ENCODE measurements at places on chromosomes 3 and 15.

GRCh38 chr3:146195605-146196004, 34.6 kb upstream of the PLOD2 start:
- no peak for DNase-seq

- DNase-seq, result peak; percentile 40
These were observed 240.0 kb downstream of the MBNL1 start for GRCh38 chr3:152508705-152509104.

GRCh38 chr3:131717493-131717892, 214.7 kb upstream of the MRPL3 start:
- no peak for DNase-seq

- no peak for DNase-seq
These were observed 9.6 kb downstream of the LSM3 start for GRCh38 chr3:14188041-14188754.

GRCh38 chr15:73924171-73924921, 1.9 kb upstream of the LOXL1 start:
- peak; percentile 90 for DNase-seq

DNA sequence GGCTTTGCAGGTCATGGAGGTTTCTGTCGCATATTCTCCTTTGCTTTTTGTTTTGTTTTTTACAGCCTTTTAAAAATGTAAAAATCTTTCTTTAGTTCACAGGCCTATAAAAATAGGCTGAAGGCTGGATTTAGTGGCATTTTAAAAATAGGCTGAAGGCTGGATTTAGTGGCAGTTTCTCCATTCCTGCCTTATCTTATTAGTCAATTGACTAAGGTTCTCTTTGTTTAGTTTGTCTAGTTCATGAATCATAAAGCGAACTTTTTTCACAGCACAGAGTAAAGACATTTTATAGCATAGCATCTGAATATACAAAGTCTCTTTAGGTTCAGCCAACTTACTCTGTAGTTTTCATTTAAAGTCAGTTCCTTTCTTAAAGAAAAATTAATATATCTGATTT, 31.4 kb downstream of the AP4E1 start:
- DNase-seq, result peak; percentile 28

- no peak for DNase-seq
These were observed 54.9 kb downstream of the ABCC5 start for GRCh38 chr3:183962807-183963206.

DNA sequence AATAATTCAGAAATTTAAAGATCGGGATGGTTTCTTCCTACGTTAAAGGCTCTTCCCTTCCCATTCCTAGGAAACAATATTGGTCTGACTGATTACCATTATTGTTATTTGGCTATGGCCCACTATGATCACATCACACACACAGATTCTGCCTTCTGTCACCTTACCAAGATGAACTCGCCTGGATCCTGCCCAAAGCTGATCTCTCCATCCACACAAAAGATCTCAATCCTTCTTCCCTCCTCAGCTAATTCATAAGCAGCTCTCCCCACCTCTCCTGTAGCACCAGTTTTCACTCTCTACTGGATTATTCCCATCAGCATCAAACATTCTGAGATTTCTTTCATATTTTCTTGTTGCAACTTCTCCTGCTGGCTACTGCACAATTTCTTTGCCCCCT, 25.0 kb downstream of the PLCL2 start:
- DNase-seq, result no peak

- no peak for DNase-seq
These were observed 141.6 kb upstream of the STT3B start for GRCh38 chr3:31391150-31391549.

DNA sequence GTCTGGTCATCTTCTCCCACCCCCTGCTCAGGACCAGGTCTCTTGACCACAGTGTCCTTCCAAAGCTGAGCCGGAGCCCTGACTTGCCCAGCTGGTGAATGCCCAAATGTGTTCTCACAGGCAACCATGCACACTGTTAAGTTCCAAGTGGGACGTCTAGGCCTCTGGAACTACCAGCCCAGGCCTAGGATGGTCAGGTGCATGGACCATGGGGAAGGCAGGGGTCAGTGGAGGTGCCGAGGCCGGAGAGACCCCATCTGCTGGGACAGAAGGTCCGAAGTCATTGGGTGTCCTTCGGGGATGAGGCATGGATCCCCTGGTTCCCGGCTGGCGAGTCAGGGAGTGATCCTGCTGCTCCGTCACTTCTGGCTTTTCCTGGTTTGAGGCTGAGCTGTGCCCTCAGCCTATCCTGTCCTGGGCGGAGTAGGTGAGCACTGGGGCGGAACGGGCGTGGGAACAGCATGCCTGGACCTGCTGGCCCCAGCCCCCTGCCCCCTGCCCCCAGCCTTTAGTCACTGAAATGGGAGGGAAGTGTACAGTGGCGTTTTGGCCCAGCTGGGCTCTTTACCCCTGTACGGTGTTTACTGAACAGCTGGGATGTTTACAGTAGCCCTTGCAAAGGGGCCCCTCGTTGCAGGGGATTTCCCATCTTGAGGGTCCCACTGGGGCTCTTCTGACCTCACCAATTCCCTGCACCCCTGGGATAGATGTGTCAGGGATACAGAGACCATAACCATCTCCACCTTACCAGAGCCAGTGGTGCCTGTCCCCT, 12.1 kb downstream of the SEMA3F start:
- DNase-seq, result no peak

DNA sequence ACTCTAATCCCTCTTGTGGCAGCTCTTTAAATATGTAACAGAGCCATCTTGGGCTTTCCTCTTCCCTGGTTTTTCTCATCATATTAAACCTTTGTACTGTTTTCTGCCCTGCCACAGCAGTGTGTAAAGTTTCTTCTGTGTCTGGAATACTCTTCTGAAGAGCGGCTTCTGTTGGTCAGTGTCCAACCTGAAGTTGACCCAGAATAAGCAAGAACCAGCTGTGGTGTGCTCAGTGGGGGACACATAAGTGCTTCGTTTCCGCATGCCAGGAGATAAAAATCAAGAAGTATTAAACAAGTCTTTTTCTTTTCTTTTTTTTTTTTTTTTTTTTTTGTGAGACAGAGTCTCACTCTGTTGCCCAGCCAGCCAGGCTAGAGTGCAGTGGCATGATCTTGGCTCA, 173.2 kb upstream of the CHRM5 start:
- DNase-seq, result no peak

- DNase-seq, result no peak
These were observed 91.6 kb downstream of the MBNL1 start for GRCh38 chr3:152360302-152360701.

GRCh38 chr15:35669432-35670045, 123.6 kb upstream of the DPH6 start:
- peak; percentile 38 for DNase-seq

DNA sequence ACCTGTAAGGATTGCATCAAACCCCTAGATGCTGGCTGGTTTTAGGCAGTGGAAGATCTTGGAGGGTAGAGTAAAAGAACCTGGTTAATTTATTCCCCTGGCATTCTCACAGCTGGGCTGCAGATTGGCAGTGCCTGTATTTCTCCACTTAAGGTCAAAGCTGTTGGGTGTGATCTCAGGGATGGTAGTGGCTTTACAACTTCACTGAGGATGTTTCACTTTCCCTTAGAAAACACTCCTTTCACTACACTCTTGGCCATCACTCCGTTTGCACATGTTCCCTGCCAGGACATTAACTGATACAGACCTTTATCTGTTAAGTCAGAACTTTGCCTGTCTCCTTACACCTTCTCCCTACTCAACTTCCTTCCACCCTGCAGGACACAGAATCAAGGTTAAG, 779.1 kb upstream of the SEMA6D start:
- DNase-seq, result no peak

DNA sequence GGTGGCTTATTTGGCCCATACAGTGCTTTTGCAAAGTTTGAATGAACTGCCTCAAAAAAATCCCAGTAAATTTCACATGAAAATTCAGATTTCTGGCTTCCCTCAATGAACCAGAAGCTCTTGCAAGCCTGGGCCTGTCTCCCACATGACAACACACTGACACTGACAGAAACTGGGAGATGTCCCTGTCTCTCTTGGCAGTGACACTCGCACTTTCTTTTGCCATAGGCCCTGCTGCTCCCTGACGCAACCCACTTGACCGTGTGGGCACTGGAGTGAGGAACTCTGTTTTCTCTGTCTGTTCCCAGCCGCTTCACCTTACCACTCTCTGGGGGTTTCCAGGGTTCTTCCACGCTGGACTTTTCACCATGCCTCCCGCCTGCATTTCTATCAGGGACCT, 524.5 kb downstream of the SHQ1 start:
- no peak for DNase-seq

DNA sequence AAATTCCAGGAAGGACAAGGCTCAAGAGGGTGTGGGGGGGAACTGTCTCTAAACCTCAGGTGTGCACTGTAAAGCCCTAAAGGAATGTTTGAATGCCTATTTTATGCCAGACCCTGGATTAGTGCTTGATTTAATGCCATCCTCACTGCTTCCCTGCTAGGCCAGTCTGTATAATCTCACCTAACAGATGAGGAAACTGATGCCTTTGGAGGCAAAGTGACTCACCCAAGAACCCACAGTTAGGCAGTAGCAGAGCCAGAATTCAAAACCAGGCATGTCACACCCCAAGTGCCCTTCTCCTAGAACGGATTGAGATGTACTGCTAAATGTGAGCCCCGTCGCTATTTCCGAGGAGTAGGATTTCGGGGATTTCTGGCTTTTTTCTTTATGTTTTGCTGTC, 7.8 kb downstream of the CAMK1 start:
- no peak for DNase-seq

DNA sequence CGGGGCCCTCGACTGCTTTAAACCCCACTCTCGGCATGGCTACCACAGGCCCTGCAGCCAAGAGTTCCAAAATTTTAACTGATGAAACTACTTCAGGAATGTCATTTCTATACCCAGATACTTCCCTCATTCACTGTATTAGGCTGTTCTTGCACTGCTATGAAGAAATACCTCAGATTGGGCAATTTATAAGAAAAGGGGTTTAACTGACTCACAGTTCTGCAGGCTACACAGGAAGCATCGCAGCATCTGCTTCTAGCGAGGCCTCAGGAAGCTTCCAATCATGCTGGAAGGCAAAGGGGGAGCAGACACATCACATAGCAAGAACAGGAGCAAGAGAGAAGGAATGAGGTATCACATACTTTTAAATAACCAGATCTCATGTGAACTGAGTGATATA, 21.6 kb upstream of the ALCAM start:
- no peak for DNase-seq

DNA sequence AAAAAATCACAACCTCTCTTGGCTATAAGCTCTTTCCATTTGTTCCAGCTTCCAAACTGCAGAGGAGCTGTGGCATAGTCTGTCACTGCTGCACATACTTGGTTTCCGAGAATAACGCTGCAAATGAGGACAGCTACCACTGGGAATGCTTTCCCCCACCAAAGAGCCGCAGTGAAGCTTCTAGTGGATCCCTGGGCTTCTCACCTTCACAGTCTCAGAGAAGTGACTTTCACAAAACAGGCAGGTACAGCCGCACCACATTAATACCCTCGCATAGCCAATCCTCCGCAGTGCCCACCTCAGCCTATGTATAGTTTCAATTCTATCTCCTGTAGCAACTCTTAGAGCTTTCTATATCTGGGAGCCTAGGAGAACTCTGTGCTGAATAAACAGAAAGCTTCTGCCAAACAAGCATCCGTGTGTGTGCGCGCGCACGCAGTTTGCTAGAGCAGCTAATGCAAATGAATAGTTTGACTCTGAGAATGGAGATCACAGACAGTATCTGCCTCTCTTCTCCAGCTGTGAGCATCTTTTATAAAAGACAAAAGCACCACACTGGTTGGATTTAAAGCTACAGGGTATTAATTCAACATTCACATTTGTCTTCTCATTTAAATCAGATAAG, 81.9 kb upstream of the PLXND1 start:
- DNase-seq, result peak; percentile 69

DNA sequence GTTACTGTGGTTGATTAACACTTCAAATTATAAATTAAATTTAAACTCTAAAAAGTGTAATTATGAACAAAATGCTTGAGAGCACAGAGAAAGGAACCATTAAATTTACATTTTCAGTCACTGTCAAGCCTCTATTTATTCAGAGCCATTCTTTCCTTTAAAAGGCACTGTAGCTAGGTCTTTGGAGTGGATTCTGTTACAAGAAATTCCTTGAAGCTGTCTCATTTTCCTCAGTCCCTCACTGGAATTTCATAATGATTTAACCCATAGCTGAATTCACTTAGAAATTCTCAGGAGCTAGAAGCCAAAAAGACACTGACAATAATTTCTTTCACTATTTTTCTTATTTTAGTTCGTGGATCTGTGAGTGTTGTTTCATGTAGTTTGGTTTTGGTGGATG, 81.2 kb upstream of the TCF12 start:
- DNase-seq, result peak; percentile 35

- no peak for DNase-seq
These were observed 157.2 kb downstream of the XXYLT1 start for GRCh38 chr3:195113536-195114425.

DNA sequence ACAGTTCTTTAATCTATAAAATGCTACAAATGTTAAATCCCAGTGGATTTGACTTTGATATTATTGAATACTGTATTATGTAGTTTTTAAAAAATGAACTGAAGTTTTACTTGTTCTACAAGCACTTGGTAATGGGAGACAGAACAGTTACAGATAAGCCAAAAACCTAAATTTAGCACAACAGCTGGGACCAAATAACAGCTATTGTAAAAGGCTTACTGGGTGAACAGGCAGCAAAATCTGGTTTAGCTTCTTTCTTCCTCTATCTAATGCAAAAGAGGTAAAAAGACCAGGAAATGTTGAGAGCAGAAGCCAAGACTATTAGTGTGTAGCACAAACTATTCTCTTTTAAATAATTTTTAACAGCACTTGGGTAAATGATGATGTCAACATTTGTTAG, 1.6 kb upstream of the ATOSA start:
- DNase-seq, result no peak

DNA sequence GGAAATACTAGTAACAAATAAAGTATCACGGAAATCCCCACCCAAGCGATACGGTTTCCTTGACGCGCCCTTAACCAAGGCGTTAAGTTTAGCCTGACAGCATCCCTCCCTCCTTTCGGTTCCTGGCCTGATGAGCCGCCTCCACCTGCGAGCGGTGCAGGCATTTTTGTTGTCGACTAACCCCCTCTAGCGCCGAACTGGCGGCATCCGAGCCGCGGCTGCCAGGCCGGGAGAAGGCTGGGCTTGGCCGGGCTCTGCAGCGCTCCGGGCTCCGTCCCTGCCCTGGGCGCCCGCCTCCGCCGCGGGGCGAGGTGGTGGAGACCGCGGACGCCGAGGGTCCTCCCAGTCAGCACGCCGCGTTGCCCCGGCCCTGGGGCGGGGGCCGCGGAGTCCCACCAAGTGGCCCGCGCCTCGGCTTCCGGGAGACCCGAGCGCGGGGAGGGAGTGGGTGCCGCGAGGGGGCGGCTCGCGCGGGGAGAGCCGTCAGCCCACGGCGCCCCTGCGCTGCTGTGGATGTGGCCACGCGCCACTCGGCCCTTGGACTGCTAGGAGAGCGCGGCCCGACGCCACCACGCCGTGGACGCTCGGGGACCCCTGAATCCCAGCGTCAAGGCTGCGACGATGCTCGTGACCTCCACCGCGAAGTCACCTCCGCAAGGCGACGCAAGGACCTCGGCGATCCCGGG, 1.1 kb upstream of the EPHA6 start:
- peak; percentile 68 for DNase-seq

GRCh38 chr3:29429055-29429679, 148.3 kb downstream of the RBMS3 start:
- DNase-seq, result no peak
